HS-27A (cell line): ENCODE measurements at places on chromosomes 16 and 17.

DNA sequence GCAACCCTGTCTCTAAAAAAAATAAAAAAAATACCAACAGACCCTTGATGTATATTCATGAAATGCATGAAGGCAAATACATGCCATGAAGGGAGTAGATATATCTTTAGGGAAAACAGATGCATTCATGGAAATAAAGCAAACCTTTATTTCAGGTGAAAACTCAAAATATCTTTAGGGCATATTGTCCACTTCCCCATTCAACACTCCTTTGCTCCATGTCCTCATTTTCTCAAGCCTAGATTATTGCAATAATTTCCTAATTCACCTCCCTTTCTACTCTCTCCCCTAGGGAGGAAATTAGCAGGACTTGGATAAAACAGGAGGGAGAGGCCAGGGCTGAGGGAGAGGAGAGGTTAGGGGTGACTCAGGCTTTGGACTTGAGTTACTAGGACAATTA is 5.7 kb upstream of the VPS25 start:
- DNase-seq, result no peak

DNA sequence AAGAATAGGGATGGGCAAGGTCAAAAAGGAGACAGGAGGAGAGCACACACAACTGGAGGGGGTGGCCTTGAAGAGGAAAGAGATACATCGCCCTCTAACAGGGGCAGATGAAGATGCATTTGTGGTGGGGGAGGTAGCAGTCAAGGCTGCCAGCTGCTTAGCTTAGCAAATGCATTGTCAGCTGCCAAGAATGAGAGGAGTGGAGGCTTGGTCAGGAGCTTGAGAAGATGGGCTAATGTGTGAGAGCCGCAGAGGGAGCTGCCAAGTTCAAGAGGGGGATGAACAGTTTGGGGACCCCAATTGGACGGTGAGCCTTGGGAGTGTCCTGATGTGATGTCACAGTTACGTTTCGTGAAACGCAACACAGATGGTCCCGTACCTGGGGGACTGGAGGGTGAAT is 28.9 kb upstream of the GNA13 start:
- no peak for DNase-seq

- no peak for DNase-seq
These were observed 19.8 kb upstream of the CMIP start for GRCh38 chr16:81424771-81425170.

GRCh38 chr17:11081342-11081741 is 159.7 kb upstream of the SHISA6 start:
- no peak for DNase-seq

DNA sequence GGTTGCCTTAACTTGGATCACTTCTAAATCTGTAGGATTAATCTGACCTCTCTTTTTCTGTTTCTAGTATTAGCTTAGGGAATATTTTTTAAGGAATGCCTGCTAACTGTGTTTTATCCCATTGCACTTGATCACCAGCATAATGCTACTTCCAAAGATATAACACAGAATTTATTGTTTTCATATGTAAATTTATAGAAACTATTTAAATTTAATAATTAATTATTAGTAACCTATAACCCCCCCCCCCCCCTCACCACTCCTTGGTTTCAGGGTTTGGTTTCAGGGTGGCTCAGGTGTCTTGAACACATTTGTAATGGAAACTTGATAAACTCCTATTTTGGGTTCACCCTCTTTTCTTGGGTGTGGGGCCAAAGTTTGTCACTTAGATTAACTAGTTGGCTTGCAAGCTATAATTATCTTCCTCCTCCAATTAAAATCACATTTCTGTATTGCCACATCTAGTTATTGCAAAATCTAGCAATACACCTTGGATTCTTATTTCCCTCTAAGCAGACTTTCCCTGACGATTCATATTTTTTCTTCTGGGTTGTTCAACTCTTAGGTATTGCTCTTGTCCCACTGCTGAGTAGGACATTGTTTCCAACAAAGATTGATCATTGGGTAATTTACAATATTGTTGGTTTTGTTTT is 18.3 kb downstream of the KRT12 start:
- DNase-seq, result no peak

- no peak for DNase-seq
These were observed 837.9 kb upstream of the RBFOX1 start for GRCh38 chr16:6494716-6495115.

DNA sequence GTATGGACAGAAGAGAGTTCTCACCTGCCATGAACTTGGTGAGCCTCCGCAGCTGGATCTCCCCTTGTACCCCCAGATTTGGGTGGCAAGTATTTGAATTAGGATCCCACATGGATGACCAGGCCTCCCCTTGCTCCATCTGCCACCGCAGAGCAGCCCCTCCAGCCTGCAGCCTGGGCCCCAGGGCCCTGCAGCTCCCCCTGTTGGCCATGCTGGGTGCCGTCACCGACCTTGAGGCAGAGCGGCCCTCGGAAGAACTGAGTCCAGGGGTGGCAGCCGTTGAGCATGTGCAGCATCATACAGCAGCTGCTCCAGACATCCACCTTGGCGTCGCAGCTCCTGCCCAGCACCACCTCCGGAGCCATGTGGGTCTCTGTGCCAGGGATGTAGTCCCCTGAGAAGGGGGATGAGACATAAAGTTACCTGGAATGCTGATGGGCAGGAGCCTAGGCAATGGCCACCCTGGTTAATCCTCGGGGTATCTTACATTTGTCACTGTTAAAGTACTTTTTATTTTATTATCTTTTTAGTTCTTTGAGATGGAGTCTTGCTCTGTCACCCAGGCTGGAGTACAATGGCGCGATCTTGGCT is 9.0 kb upstream of the SPATA32 start:
- no peak for DNase-seq

GRCh38 chr17:42775534-42776098 is 2.4 kb downstream of the VPS25 start:
- no peak for DNase-seq

DNA sequence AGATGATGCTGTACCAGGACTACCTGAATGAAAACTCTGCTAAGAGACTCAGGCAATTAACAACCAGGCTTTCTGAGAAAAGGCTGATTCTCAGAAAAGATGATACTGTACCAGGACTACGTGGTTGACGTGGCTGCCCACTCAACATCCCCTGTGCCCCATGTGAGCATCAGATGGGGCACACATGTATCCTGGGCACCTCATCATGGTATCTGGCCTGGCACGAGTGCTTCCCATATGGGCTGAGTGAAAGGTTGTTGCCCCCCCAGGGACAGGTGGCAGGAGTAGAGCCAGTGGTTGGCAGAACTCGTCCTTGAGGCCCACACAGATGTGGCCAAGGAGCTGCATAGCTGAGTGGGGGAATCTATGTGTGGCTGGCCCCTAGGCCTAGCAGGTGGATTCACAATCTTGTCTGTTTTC is 3.5 kb upstream of the CES4A start:
- no peak for DNase-seq

DNA sequence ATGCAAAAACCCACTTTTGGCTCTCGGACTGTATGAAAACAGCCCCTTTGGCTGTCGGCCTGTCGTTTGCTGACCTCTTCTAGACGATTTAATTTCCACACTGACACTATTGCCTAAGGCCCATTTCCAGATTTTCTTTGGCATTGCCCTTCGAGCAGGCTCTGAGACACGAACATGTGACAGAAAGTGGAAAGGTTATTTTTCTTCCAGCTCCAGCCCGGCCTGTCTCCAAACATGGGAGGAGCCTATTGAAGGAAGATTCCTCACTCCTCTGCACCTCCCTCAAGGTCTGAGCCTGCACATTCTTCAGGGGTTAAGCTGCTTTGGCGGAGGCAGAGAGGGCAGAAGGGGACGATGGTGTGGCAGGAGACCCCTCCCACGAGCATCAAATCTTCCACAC is 85.9 kb upstream of the FOXF1 start:
- no peak for DNase-seq

DNA sequence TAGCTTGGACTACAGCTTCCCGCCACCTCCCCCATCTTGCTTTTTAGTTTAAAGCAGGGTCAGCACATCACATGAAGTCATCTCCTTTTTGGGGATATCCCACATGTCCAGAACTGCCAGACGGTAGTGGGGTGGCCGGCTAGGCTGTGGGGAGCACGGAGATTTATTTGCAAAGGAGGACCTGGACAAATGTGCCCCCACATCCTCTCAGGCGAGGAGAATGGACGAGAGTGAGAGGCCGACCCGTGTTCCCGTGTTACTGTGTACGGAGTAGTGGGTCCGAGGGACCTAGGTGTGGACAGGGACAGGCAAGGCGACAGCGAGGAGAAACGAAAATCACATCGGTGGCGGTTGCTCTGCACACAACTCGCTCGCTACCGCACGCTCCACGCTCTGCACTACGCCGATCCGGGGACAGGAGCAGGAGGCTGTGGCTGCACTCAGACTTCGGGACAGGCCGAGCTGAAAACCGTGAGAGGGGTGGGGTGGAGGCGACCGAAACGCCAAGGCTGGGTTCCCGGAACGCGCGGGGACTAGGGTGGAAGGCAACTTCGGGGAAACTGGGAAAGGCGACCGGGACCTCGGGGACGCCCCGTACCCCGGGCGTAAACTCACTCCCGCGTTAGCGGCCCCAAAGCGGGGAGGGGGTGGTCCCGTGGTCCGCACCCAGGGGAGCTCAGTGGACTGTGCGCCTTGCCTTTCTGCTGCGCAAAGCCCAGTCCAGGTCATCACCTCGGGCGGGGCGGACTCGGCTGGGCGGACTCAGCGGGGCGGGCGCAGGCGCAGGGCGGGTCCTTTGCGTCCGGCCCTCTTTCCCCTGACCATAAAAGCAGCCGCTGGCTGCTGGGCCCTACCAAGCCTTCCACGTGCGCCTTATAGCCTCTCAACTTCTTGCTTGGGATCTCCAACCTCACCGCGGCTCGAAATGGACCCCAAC is at the start of gene MT1A:
MT1A (plus strand) TSS at position 853 of the 937 bp plus-strand sequence; CDS start at position 926, 73 bp downstream.
- no peak for DNase-seq

GRCh38 chr17:28166478-28166877 is 124.0 kb downstream of the NLK start:
- DNase-seq, result no peak

- DNase-seq, result no peak
These were observed 6.6 kb downstream of the FAM20A start for GRCh38 chr17:68594552-68594951.

- DNase-seq, result no peak
These were observed 406.5 kb upstream of the MON1B start for GRCh38 chr16:76784530-76784929.

- no peak for DNase-seq
These were observed 5.2 kb upstream of the EIF1 start for GRCh38 chr17:41683441-41684007.
